Hematopoietic multipotent progenitor cell treated with erythropoietin and hydrocortisone succinate and interleukin-3 and kit ligand, for 8 days (in vitro differentiated cells): ENCODE measurements at places on chromosomes 7 and 10.

DNA sequence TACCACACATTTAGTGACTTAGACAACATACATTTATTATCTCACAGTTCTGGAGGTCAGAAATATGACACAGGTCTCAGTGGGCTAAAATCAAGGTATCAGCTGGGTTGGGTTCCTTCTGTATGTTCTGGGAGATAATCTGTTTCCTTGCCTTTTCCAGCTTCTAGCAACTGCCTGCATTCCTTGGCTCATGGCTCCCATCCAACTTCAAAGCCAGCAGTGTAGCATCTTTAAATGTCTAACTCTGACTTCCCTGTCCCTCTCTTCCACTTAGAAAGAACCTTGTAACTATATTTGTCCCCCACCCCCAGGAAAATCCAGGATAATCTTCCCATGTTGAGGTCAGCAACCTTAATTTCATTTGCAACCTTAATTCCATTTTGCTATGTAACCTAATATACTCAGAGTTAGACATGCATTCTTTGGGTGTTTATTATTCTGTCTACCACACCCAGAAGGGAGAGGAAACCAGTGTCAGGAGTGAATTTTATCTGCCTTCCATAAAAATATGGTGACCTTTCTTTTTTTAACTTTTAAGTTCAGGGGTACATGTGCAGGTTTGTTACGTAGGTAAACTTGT is 57.3 kb upstream of the SMIM30 start:
- no peak for DNase-seq

- DNase-seq: peak; percentile 32
Observed at GRCh38 chr7:142375710-142376313, 118.0 kb upstream of the PRSS58 start.

- no peak for DNase-seq
Observed at GRCh38 chr10:52313256-52313932, 687 bp upstream of the DKK1 start.

GRCh38 chr10:32367793-32368453 is 21.0 kb upstream of the EPC1 start:
- DNase-seq: peak; percentile 80

DNA sequence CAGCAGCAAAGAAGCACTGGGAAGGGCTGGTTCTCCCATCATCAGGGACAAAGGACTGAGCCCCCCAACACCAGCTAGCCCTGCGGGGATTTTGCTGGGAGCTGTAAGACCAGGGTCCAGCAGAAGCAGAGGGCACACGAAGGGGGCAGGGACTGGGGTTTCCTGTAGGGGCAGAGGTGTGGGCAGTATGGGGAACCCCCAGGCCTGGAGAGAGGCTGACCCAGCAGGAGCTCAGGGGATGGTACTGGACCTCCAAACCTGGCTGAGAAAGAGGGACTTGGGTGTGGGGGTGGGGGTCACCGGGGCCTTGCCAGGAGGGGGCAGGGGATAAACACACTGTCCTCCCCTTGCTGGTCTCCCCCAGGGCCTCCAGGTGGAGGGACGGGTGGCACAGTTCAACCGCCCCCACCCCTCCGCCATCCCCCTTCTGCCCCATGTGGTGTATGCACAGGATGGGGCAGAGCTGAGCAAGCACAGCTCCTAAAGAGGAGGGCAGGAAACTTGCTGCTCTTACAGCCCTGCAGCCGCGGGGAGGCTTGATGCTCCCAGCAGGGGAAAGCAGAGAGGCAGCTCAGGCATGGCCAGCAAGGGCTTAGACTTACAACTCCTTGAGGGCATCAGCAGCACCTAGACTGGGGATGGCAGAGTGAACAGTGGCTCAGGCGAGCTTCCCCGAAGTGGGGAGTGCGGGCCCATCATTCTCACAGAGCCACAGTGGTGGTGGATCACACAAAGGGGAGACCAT is 12.4 kb upstream of the RET start:
- no peak for DNase-seq

- no peak for DNase-seq
Observed at GRCh38 chr10:102451105-102451969, at the start of gene C10orf95. TSS of gene C10orf95 (minus strand) at chr10:102451543. CDS start at chr10:102451093, 450 bp downstream.
